CD8-positive, alpha-beta T cell (primary cell): ENCODE measurements at places on chromosomes 4 and X. TPM values are rescaled to one million over a fixed set of nuclear protein-coding genes. Genes with fewer than 3 reads are reported as not detected.

Gene MAGED2
- 114 TPM for total RNA-seq

Gene SHROOM3
- not detected for total RNA-seq

Gene MAGEC3
- not detected for total RNA-seq

Gene EXOC1L
- total RNA-seq: not detected

Gene NWD2
- not detected for total RNA-seq
